ENCODE measurements at places on chromosomes 1 and 21.
A peak's percentile ranks its signal among the peaks of the same experiment; 100 is the strongest.

DNA sequence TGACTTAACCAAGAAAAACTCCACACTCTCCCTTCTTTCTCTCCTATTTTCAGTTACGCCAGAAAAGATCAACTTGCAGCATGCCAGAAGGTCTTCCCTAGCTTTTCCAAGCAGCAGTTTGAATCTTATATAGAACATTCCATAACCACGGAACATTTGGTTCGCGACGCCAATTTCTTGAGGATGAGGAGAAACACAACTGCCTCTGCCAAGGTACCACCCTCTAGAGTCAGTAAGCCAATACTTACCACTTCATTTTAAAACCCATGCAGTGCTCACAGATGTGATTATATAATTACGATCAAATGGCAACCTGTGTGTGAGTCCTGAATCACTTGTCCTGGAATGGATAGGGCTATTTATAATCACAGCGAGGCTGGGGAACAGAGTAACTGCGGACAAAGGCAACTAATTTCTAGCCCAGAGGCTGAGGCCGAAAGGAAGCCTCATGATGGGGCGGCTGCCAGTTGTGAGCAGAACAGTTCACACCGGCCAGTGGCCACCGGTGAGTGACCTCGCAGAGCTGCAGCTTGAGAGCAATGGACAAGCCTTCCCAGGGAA, 43.2 kb upstream of the BACE2 start:
- no peak for DNase-seq

DNA sequence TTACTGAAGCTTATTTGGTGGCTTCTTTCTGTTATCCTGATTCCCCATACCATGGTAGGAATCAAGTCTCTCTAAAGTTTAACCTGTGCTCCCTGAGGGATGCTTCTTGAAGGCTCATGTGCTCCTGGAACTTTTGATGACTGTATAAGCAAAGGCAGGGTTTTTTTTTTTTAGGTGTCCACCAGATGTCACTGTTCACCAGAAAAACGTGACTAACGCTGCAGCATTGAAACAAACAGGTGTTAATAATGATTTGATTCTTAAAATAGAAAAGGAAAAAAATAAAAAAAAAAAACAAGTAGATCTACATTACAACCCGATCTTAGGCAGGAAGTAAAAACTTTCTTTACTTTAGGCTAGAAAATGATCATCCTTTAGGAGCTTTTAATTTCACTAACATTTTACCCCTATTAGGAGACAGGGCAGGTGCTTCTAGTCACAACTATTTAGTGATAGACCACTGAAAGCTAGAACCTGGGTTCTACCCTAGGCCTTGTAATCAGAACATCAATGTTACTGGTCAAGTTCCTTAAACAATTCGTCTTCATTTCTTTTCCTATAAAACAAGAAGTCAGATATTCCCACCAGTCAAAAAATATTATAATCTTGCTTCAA, 223.0 kb downstream of the PLA2G4A start:
- DNase-seq: peak; percentile 42

DNA sequence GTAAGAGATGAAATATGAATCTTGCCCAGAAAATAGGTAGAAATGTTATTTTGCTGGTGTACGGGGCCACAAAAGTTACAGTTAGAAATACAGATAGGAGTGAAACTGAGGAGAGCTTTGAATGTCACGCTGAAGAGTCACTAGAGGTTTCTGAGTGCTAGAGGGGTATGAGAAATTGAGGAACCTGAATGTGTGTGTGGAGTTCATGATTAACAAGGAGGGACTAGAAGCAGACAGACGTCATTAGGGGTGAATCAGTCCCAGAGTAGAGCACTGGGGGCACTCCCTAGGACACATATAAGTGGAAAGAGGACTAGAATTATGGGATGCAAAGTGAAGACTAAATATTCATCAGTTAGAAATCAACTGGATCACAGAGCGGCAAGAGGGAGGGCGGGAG, 188.9 kb upstream of the MAP1LC3C start:
- DNase-seq: no peak

DNA sequence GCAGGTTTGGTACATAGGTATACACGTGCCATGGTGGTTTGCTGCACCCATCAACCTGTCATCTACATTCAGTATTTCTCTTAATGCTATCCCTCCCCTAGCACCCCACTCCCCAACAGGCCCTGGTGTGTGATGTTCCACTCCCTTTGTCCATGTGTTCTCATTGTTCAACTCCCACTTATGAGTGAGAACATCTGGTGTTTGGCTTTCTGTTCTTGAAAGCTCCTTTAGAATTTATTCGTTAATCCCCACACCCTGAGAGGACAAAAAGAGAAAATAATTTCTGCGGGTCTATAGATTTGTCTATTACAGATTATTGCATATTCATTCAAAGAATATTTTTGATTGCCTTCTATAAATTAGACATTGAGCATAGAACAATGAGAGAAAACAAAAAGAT, 455.5 kb downstream of the PLPP3 start:
- DNase-seq: no peak

GRCh38 chr1:179175011-179175841, 54.3 kb downstream of the ABL2 start:
- DNase-seq: no peak

DNA sequence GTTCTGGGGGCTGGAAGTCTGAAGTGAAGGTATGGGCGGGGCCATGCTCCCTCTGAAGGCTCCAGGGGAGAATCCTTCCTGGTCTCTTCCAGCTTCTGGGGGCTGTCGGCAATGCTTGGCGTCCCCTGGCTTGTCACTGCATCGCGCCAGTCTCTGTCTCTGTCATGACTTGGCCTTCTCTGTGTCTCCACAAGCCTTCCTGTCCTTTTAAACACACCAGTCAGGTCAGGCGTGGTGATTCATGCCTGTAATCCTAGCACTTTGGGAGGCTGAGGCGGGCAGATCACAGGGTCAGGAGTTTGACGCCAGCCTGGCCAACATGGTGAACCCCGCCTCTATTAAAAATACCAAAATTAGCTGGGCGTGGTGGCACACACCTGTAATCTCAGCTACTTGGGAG, 125.3 kb downstream of the ACTL8 start:
- DNase-seq: no peak

GRCh38 chr21:40819071-40819900, 27.7 kb downstream of the DSCAM start:
- DNase-seq: no peak

DNA sequence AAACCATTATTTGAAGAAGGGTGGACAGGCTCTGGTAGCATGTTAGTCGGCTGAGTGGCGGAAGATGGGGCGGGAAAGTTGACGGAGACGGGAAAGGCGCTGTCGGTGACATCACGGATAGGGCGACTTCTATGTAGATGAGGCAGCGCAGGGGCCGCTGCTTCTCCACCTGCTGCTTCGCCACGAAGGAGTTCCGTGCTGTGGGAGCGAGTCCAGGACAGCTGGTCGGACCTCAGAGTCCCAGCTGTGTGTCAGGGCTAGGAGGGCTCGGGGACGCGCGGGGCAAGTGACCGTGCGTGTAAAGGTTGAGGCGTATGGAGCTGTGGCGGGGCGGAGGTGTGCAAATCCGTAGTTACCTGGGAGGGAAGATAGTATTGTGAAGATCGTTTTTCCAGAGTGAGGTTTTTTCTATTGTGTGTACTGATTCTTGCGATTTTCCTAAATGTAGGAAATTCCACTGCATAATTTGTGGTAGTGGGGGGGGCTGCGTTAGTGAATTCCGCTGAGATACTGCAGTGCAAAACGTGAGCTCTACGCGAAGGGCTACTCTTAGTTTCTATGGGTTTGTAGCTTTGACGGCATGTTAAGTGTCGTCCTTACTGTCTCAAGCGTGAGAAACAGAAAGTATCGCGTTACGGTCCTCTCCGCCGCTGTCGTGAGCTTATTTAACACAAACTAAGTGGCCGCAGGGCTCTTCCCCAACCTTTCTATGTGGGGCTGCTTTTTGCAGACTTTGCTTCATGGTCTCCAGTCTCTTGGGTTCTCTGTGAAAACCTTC, 111.2 kb upstream of the NBPF11 start:
- DNase-seq: peak; percentile 58

All from neuronal stem cell (in vitro differentiated cells).